ENCODE measurements at places on chromosomes 1 and 21. TPM values are rescaled to one million over a fixed set of nuclear protein-coding genes. Genes with fewer than 3 reads are reported as not detected.

The C1QA gene
- 0.41 TPM for total RNA-seq

- no peaks in the 10 kb centered on the region for H3K4me1 ChIP-seq
- DNase-seq: no peak
- no peaks in the 10 kb centered on the region for H3K36me3 ChIP-seq
- H3K27ac ChIP-seq: no peak overlapping the region
These were observed 28.5 kb upstream of the ANGPTL1 start for GRCh38 chr1:178899402-178899801.

DNA sequence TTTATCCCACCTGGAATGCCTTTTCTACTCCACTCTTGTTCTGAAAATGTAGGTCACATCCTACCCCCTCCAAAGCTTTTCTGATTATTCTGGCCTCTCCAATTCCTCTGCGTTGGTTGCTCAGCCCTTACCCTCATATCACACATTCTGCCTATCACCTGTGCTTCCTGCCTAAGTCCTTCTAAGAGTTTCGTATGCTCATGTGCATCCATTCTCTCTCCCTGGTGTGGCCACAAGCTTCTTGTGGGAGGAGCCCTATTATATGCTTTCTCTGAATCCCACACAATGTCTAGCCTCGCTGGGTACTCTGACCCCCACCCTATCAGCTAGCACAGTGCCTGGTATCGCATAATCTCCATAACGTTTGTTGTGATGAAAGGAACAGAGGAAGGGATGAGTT lies 54.2 kb downstream of the CD58 start:
- no peaks in the 10 kb centered on the region for H3K36me3 ChIP-seq
- H3K4me3 ChIP-seq: no peak overlapping the region
- no peaks in the 10 kb centered on the region for H3K27me3 ChIP-seq
- DNase-seq: no peak
- H3K27ac ChIP-seq: no peak overlapping the region

The RCSD1 gene
- 1.4 TPM for total RNA-seq

DNA sequence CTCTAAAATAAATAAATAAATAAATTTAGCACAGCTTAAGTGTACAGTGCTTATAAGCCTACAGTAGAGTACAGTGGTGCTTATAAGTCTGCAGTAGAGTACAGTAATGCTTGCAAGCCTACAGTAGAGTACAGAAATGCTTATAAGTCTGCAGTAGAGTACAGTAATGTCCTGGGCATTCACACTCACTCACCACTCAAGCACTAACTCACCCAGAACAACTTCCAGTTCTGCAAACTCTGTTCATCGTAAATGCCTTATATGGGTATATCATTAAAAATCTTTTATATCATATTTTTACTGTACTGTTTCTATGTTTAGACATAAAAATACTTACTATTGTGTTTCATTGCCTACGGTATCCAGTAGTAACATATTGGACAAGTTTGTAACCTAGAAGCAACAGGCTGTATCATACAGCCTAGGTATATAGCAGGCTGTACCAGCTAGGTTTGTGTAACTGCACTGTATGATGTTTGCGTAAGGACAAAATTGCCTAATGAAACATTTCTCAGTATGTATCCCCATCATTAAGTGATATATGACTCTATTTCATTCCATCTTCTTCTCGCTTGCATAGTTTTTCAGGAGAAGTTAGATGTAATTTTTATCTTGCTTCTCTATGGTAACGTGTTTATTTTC lies 14.0 kb upstream of the S100B start:
- no peaks in the 10 kb centered on the region for H3K27me3 ChIP-seq
- H3K4me1 ChIP-seq: no peaks in the 10 kb centered on the region
- H3K4me3 ChIP-seq: no peak overlapping the region
- H3K27ac ChIP-seq: no peak overlapping the region

The PPIE gene
- 53.0 TPM for total RNA-seq

DNA sequence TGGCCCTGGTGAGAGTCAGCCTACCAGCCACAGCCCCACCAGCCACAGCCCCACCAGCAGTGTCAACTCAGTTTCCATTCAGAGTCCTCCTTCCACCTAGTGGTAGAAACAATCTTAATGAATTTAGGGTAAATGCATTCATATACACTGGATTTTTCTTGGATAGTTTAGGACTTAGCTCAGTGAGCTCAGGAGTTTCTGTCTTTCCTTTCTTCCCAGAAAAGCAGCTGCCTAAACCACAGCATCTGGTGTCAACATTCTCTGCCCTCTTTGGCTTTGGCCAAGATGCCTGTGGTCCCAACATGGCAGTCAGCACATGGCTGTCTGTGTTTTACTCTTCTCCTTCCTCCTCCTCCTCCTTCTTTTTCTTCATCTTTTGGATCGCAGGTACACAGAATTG lies 94.0 kb downstream of the CLIC6 start:
- H3K27me3 ChIP-seq: no peaks in the 10 kb centered on the region
- H3K4me1 ChIP-seq: no peaks in the 10 kb centered on the region
- no peaks in the 10 kb centered on the region for H3K36me3 ChIP-seq
- H3K4me3 ChIP-seq: no peak overlapping the region
- H3K27ac ChIP-seq: no peak overlapping the region

DNA sequence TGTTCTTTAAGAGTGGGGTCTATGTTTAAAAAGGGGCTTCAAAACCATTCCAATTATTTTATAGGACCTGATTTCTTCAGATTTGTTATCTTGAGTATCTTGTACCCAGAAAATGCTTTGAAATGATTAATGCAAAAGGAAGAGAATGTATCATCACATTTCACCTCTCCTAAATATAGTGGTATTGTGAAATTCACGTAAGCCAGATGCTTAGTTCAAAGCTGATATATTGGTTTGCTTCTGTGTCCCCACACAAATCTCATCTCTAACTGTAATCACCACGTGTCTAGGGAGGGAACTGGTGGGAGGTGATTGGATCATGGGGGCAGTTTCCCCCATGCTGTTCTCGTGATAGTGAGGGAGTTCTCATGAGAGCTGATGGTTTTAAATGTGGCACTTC lies 8.5 kb downstream of the SOAT1 start:
- H3K4me1 ChIP-seq: no peaks in the 10 kb centered on the region
- H3K27ac ChIP-seq: no peak overlapping the region
- H3K36me3 ChIP-seq: no peaks in the 10 kb centered on the region
- no peak for DNase-seq
- no peak overlapping the region for H3K4me3 ChIP-seq

GRCh38 chr1:16420424-16421118 lies 16.7 kb downstream of the SPATA21 start:
- H3K27ac ChIP-seq: no peak overlapping the region
- no peaks in the 10 kb centered on the region for H3K27me3 ChIP-seq
- H3K4me1 ChIP-seq: no peaks in the 10 kb centered on the region
- no peak overlapping the region for H3K4me3 ChIP-seq
- DNase-seq: no peak

DNA sequence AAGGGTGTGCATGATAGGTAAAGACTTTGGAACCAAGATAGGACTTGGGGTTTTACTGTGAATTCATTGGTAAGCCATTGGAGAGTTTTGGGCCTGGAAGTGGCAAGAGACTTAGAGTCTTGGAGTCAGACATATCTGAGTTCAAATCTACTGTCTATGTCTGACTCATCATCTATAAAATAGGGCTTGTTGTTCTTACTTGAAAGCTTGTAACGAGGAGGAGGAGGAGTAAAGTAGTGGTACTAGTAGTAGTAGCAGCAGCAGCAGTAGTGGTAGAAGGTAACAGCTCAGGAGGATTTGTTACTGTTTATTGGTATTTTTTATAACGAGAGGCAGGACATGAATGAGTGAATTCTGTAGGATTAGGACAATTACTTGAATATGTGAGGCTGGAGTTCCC lies 62.7 kb downstream of the CACHD1 start:
- peaks cover 22% of the 10 kb centered on the region for H3K4me1 ChIP-seq
- H3K4me3 ChIP-seq: no peak overlapping the region
- H3K36me3 ChIP-seq: no peaks in the 10 kb centered on the region
- no peaks in the 10 kb centered on the region for H3K27me3 ChIP-seq
- DNase-seq: no peak
- no peak overlapping the region for H3K27ac ChIP-seq

GRCh38 chr1:173403996-173404395 lies 73.1 kb upstream of the PRDX6 start:
- no peak overlapping the region for H3K27ac ChIP-seq
- no peaks in the 10 kb centered on the region for H3K27me3 ChIP-seq
- no peak overlapping the region for H3K4me3 ChIP-seq
- H3K36me3 ChIP-seq: no peaks in the 10 kb centered on the region
- no peak for DNase-seq

DNA sequence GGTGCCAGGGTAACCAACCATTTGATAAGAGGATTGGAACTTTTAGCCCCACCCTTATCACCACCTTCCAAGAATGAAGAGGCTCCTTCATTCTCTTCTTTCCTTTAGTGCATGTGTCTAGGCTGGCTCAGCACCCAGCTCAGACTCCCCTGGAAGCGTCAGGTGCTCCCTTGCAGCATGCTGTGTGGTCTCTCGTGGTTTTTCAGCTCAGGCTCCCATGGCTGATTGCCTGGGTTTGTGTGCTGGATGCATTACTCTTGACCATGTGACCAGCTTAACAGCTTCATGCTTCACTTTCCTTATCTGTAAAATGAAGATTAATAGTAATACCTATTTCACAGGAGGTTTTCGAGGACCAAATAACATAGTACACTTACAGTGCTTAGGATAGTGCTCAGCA lies 198.4 kb downstream of the HHAT start:
- H3K4me1 ChIP-seq: no peaks in the 10 kb centered on the region
- H3K4me3 ChIP-seq: no peak overlapping the region
- H3K27ac ChIP-seq: no peak overlapping the region
- H3K36me3 ChIP-seq: no peaks in the 10 kb centered on the region
- DNase-seq: no peak
- H3K27me3 ChIP-seq: no peaks in the 10 kb centered on the region

- H3K4me3 ChIP-seq: no peak within 1 kb of the TSS
- H3K4me1 ChIP-seq: no peaks in the 10 kb centered on the region
- no peaks in the 10 kb centered on the region for H3K36me3 ChIP-seq
- H3K27ac ChIP-seq: no peak within 1 kb of the TSS
- H3K27me3 ChIP-seq: no peaks in the 10 kb centered on the region
These were observed at the start of gene PYHIN1 for GRCh38 chr1:158931055-158931737. Gene PYHIN1, plus strand, starts transcription at chr1:158931552. Its CDS starts 5,359 bp downstream, at chr1:158936911.

DNA sequence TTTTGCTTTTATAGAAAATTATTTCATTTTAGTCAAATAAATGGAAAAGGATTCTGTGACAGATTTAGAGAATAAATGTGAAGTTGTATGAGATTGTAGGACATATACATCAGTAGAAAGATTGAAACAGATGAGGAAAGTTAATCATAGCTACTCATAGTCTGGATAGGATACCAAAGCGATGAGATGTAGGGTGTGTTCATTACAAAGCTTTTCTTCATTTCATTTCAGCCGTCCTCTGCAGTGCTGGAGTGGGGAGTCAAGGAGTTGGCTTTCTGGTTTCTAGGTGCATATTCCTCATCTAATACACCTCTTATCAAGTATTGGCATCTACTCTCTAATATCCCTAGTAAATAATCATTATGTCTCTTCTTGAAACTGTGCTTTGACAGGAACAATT lies 149.5 kb upstream of the NEGR1 start:
- H3K27me3 ChIP-seq: no peaks in the 10 kb centered on the region
- no peaks in the 10 kb centered on the region for H3K4me1 ChIP-seq
- no peak overlapping the region for H3K4me3 ChIP-seq
- no peak overlapping the region for H3K27ac ChIP-seq
- H3K36me3 ChIP-seq: no peaks in the 10 kb centered on the region

The SPATA46 gene
- total RNA-seq: not detected

The CC2D1B gene
- 52.5 TPM for total RNA-seq

GRCh38 chr1:87104945-87105344 lies 190.5 kb downstream of the HS2ST1 start:
- H3K27me3 ChIP-seq: no peaks in the 10 kb centered on the region
- no peak overlapping the region for H3K27ac ChIP-seq
- H3K4me3 ChIP-seq: no peak overlapping the region
- DNase-seq: no peak
- H3K4me1 ChIP-seq: no peaks in the 10 kb centered on the region

The GJB5 gene
- not detected for total RNA-seq

The DHX9 gene
- 180 TPM for total RNA-seq

Measured in Panc1 (cell line).